ENCODE measurements at places on chromosomes 12 and 14.

DNA sequence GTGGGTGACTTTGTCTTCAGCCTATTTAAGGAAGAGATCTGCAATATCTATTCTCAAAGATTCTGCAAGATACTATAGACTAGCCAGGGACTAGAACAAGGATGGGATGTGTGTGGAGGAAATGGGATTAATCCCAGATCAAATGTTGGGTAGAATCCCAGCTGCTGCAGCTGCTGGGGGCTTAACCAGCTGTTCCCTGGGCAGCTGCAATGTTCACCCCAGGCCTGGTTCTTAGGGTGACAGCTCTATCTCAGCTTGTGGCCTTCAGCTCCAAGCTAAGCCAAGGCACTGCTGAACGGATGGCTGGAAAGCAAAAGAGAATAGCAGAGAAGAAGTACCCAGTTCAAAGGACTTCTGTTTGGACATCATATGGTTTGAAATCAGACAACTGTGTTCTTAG lies 10.0 kb upstream of the RHEBL1 start:
- no peak for DNase-seq

GRCh38 chr14:89833120-89833532 lies 121.4 kb downstream of the EFCAB11 start:
- no peak for DNase-seq

DNA sequence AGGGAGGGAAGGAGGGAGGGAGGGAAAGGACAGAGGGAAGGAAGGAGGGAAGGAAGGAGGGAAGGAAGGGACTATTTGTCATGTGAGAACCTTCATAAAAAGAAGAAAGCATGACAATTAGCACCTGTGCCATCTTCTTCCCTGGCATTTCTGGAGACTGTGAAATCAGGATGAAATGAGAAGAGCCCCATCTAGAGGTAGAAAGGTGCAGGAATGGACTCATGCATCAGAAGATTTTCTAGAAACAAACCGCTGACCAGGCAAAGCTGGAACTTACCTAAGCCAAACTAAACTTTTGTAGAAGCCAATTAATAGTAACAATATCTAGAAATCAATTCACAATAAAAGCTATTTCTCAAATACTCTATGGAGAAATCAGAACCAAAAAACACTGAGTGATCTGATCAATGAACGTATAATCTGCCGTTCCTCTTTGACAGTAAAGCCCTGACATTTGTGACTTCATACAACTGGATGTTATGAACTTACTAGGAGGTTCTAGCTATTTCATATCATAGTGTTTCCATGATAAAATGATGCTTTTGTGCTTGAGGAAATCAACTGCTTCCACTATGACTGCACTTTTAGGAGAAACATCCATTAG lies 24.4 kb upstream of the CRACR2A start:
- DNase-seq: no peak

DNA sequence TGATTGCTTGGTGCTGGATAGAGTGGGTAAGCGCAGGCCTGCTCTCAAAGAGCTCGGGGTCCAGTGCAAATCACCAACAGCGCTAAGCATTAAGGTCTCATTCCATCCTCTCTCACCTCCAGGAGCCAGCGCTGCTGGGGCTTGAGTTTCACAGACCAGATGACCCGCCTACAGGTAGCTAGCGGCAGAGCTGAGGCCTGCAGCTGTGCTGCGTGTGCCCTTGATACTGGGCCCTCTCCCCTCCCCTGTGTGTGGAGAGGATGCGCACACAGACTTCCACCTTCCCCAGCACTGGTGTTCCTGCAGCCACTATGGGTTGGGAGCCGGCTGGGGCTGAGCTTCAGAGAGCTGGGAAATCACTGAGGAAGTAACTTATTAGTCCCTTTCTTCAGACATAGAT lies 149.9 kb downstream of the CALM1 start:
- DNase-seq: no peak

DNA sequence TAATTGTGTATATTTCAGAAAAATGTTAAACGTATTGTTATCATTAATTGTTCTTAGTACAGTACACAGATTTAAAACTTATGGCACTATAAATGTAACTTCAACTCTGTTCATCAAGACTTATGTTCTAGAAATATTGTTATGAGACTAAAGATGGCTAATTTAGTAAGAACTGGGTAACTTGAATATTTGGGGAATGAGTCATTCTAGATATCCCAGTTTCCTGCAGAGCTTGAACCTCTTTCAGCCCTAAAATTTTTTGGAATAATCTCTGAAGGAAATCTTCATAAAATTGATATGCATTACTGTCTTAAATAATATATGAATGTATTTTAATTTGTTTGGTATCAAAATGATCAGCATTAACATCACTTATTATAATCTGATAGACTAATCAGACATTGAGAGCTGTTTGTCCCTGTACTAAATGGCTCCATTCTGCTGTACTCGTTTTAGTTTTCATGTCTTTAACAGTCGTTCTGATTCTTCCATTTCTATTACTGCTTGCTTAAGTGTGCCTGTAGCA lies 87.1 kb downstream of the VEZT start:
- DNase-seq: no peak

GRCh38 chr12:75981247-75982168 lies 50.1 kb downstream of the PHLDA1 start:
- DNase-seq: no peak

DNA sequence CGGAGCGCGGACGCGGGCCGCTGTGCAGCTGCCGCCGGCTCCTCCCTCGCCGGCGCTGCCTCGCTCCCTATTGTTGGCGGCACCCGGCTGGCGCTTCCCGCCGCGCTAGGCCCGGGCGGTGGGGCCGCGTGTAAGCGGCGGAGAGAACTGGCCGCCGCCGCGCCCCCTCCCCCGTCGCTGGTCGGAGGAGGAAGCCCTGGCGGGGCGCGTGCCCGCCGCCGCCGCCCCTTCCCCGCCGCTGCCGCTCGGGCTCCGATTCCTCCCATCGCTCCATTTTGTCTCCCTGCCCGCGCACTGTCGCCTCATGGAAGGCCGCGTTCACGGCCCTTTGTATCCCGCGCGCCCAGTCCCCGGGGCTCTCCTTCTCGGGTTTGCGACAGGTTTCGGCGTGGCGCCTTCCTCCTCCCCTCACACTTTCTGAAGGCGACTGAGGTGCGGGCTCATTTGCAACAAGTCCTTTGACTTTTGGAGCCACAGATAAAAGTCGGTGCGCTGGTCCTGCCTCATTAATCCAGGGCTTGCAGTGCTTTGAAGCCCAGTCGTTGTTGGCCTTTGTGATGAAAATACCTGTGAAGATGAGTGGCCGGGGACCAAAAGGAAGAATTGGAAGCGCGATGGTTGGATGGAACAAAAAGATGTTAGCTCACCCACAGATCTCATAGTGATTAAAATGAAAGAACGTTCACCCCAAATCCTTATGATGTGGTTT lies 707 bp downstream of the CPSF6 start:
- peak; percentile 15 for DNase-seq

GRCh38 chr14:34794217-34794616 lies 79.8 kb upstream of the CFL2 start:
- DNase-seq: no peak

DNA sequence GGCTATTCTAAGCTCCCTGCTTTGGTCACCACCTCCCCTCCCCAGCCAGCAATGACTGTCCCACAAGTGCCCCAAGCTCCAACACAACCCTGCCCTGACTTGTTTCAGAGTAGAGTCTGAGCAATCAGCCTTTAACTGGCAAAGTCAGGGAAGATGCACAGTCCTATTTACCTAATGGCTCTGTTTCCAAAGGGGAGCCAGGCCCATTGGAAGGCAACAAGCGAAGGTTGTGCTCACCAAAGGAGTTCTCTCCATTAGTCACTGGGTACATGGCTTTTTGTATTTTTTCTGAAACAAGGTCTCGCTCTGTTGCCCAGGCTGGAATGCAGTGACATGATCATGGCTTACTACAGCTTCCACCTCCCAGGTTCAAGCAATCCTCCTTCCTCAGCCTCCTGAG lies 267.1 kb upstream of the CRY1 start:
- no peak for DNase-seq

GRCh38 chr12:46553266-46553665 lies 180.7 kb upstream of the SLC38A2 start:
- no peak for DNase-seq

- DNase-seq: no peak
These were observed 56.7 kb downstream of the BTBD7 start for GRCh38 chr14:93276031-93276716.

- no peak for DNase-seq
These were observed 5.8 kb upstream of the FRS2 start for GRCh38 chr12:69464428-69464827.

DNA sequence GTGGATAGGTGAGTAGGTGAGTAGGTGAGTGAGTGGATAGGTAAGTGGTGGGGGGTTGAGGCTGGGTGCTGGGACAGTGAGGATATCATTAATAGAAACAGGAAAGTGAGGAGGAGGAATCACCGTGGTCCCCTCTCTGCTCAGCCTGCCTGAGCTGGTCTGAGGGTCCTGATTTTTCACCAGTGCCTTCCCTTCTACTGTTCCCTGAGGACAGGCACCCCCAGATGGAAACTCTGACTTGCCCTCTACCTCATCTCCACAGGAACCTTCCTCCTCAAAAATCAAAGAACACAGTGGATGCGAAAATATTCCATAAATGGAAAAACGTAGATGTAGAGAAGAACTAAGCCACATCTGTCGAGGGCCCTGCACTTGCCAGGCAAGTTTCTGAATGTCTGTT lies 1.9 kb downstream of the GPR68 start:
- DNase-seq: no peak

GRCh38 chr12:54390176-54390667 lies 5.7 kb upstream of the ZNF385A start:
- DNase-seq: no peak

DNA sequence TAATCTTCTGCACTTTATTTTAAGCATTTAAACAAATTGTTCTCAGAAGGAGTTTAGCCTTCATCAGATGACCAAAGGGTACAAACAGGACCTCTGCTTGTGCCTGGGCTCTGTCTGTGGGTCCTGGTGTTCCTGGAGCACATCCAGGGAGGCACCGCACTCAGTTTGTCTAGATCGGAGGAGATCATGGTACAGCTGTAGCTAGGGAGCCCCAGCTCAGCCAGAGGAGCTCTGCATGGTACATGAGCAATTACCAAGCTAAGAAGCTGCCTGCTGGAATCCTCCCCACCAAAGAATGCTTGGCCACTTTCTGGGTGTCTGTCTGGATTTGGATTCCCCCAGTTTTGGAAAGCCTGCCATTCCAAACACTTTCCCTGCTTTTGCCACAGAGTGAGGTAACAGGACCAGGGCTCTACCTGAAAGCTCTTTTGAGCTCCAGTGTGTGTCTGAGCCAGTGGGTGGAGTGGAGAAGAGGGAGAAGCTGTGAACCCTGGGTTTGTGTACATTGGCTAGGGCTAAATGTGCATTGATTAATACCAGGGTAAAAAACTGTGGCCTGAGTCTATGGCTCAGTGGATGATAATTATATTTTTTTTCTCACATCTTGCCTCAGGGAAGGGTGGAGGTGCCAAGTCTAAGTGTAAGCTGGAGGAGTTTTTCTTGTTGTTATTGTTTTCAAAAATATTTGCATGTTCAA lies 163.7 kb upstream of the IGF1 start:
- no peak for DNase-seq

- no peak for DNase-seq
These were observed 70.3 kb downstream of the TBX5 start for GRCh38 chr12:114335607-114336006.

DNA sequence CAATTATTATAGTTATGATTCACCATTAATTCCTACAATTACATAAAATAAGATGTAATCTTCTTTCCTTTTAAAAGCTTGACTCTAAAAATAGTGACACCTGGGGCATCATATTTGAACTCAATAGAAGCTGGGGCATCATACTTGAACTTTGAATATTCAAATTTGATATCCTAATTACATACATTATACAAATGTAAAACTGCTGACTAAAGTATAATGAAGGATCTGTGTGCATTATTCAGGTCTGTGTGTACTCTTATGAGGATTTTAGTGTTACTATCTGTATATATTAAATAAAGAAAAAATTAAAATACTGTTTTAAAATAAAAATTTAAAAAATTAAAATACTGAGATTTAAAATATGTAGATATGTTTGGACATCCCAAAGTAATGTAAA lies 696.9 kb upstream of the FBXO33 start:
- DNase-seq: no peak

DNA sequence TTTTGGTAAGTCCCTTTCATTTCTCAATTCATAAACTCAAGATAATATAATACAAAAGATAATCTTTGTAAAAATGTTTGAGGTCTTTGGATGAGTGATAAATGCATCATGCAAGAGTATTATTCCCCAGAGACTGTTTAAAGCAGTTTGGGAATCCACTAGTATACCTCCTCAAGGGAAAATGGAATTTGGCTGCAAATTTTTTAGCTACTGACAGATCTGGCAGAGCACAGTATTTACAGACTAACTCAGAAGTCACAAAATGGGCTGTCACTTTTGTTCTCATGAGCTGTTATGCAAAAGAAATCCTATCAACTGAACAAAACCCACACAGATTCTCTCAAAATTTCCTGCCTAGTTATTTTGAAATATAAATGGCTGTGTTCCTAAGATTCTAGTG lies 9.9 kb downstream of the SPIC start:
- DNase-seq: no peak

- DNase-seq: no peak
These were observed 65.2 kb downstream of the TBC1D30 start for GRCh38 chr12:64889434-64890216.

- DNase-seq: no peak
These were observed 60.4 kb upstream of the ARID2 start for GRCh38 chr12:45669093-45669492.

DNA sequence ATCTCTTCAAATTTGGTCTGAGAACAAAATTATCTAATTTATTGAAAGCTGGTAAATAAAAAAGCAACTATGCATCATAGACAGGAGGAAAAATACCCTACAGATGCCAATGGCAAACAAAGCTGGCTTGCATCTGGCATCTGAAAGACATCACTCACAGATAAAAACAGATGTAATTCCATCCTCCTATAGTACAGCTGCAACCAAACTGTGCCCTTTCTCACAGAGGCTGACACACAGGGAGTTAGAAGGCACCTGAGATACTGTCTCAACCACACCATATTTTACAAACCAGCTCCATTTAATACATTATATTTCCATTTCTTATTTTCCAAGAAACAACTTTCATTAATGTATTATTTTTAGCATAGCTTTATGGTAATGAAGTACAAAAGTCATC lies 39.4 kb downstream of the DUSP16 start:
- DNase-seq: no peak

DNA sequence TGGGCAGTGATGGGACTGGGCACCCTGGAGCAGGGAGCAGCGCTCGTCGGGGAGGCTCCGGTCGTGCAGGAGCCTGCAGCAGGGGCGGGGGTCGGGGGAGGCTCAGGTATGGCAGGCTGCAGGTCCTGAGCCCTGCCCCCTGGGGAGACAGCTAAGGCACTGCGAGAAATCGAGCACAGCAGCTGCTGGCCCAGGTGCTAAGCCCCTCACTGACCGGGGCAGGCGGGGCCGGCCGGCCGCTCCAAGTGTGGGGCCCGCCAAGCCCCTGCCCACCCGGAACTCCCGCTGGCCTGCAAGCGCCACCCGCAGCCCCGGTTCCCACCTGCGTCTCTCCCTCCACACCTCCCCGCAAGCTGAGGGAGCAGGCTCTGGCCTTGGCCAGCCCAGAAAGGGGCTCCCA lies 326.8 kb upstream of the TMTC1 start:
- DNase-seq: no peak

GRCh38 chr12:39176356-39176755 lies 266.6 kb downstream of the KIF21A start:
- no peak for DNase-seq

- no peak for DNase-seq
These were observed 236.7 kb downstream of the CACNA1C start for GRCh38 chr12:2289525-2289924.

GRCh38 chr12:110829308-110829707 lies 17.5 kb upstream of the CCDC63 start:
- no peak for DNase-seq

- DNase-seq: no peak
These were observed 41.2 kb downstream of the PHLDA1 start for GRCh38 chr12:75990189-75990912.

- DNase-seq: no peak
These were observed 167.1 kb downstream of the ADGRD1 start for GRCh38 chr12:131120831-131121271.
